ENCODE measurements at places on chromosomes 6 and 20.

DNA sequence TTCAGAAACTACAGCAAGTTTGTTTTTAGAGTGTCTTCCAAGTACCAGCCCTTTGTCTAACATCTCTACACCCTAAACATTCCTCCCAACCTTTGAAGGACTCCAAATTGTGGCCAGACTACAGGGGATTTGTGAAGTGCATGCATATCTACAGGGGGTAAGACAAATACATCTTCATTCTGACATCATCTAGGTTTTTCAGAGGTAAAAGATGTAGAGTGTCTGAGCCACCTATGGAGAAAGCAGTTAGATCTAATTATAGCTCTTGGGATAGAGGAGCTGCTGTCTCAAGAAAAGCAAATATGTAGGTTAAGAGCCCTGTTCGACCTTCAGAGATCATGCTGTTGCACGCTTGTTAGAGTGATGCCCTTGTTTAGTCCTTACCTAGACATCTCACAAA is 617.7 kb upstream of the AGPAT4 start:
- DNase-seq = no peak

DNA sequence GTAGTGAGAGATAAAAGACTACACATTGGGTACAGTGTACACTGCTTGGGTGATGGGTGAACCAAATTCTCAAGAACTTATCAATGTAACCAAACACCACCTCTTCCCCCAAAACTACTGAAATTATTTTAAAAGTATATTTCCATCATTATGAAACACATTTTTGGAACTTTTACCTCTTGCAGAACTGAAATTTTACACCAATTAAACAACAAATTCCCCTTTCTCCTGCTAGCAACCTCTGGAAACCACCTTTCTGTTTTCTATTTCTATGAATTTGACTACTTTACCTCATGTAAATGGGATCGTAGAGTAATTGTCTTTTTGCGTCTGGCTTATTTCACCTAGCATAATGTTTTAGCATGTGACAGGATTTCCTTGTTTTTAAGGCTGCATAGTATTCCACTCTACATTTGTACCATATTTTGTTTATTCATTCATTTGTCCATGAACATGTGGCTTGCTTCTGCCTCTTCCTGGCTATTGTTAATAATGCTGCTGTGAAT is 149.9 kb upstream of the PHACTR1 start:
- DNase-seq = no peak

DNA sequence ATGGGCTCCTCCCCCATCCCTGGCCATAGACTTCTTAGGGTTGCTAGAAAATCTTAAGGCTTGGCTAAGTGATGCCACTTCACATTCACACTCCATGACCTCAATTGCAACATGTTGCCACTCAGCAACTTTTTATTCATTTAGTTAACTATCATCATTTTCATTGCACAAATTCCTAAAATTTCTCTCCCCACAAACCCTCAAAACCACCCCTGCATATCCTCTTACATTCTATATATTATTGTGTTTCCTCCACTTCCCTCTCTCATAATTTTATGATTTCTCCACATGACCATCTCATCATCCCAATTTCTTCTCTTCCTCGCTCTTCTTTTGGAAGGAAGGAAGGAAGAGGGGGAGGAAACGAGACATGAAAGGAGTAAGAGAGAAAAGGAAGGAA is 436.0 kb downstream of the HACE1 start:
- DNase-seq = no peak

DNA sequence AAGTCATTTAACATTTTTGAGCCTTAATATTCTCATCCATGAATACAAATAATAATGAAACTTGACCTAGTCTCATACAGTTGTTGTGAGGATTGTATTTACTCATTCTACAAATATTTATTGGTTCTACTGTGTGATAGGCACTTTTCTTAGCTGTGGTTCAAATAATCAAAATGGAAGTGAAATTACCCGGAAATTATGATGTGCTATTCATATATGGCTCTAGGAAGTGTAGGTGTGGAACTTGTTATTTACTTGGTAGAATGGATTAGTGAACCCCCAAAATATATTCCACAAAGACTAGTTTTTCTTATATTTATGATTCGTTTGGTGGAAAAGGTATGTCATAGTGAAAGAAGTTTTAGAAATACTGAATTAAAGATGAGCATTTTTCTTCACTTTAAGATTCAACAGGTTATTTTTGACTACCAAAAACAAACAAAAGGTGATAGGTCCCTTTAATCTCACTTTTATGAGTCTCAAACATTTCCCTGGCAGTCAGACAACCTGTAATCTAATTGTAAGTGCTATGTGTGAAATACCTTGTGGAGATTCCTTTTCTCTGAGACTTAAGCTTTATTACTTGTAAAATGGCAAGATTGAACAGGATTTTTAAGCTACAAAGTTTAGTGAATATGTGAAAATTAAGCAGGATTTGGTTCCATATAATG is 77.8 kb downstream of the STXBP5 start:
- no peak for DNase-seq

DNA sequence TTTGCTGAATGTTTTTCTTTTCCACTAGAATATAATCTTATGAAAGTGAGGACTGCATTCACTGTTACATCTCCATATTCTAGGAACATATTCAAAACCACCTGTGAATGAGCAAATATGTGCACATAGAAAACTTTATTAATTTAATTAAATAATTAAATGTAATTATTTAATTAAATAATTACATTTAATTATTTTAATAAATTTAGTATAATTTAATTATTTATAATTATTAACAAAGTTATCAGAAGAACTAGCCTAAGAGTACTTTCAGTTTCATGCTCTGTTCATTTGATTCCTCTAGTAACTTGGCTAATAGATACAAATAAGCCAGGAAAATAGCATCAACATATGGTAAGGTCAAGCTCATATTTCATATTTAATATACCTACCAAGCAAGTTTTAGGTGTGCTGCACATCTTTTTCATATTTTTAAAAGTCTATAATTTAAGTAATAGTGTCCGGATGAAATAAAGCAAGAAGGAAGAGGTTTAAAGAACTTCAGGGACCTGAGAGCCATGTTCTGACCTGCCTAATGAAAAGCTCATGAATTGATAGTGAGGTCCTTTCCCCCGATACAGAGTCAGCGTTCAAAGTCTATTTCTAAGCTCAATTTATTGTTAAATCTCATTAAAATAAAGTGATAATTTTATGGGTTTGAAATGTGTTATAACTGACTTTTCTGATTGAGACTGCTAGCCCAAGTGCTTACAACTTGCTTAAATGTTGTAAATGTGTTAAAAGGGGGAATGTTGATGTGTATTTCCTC is 361.4 kb upstream of the FLRT3 start:
- no peak for DNase-seq

- no peak for DNase-seq
These were observed 126.7 kb upstream of the NEDD9 start for GRCh38 chr6:11358904-11359830.

DNA sequence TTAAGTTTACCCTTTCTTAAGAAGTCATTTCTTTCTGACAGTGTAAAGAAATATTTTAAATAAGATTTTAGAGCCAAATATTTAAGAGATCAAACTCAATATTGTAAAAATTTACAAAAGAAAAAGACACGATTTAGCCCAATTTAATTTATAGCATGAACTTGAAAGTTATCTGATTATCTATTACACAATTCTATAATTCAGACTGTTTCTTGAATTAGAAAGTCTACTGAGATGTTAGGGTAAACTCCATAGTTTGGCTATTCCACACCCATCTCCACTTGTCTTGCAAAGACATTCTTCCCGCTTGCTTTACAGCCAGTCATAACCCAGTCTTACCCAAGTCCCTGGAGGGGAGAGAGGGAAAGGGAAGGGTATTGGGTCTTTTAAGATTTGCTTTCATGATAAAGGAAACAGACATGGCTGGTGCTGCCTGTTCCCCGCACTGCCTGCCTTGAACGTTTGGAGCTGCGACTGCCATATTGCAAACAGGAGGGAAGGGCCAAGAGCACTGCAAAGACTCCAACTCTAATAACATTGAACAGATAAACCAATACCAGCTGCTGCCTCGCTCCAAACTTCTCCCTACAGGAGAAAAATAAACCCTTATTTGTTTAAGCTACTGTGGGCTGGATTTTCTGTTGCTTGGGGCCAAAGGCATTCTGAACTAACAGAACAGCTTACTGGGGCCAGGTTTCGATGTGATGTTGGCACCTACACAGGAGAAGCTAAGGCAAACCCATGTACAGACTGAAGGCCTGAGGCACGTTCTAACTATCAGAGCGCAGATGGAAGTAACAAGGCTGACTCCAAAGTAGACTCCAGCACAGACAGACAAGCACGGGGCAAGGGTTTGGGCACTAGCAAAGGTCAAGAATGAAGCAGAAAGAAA is 552.3 kb upstream of the JARID2 start:
- no peak for DNase-seq

DNA sequence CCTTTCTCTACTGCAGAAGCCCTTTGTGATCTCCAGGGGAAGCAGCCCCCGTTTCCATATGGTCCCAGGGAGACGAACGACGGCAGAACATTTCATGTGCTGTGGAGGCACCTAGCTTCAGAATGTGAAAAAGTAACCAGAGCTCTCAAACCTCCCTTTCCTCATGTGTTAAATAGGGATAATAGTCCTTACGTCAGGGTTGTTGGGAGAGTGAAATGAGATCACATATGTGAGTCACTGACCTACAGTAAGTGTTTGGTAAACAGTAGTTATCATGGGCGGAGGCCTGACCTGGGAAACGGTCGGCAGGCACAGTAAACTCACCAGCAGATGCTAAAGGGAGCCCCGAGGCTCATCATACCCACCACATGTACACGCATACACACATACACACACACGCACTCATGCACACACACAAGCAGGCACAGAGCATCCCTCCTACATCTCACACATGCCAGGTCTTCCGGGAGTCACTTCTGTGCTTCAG is 89.7 kb downstream of the LY86 start:
- DNase-seq = no peak

- no peak for DNase-seq
These were observed 23.9 kb downstream of the QKI start for GRCh38 chr6:163438298-163438939.

DNA sequence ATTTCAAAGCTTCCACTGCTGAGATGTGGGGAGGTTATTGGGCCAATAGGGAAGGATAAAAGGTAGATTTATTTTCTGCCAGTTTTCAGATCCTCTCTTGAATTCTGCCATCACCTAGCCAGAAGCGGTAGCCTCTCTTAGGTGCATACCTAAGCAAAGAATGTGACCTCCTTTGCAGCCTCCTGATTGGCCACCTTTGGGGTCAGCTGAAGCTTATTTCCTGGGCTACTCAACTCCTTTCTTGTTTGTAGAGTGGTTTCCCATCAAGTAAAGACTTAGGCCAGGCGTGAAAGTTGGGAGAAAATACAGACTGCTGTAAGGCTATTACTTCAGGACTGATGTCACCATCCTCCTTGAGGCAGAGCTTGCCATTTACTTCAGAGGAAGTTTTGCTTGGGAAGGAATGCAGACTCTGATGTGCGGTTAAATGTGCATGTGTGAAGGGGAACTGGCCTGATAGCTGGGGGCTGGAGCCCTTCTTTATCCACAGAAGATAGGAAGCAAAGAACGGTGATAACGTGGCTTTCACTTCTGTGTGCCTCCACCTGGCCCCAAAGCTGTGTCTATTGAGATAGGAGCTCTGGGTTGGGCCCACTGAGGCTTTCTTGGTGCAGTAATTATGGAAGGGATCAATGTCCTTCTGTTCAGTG is 70.1 kb downstream of the TRMT11 start:
- DNase-seq = no peak

GRCh38 chr6:125509477-125509876 is 207.7 kb upstream of the HDDC2 start:
- DNase-seq = no peak

GRCh38 chr20:32968478-32969241 is 35.6 kb downstream of the SUN5 start:
- DNase-seq = no peak

GRCh38 chr6:73984571-73985210 is 288.7 kb downstream of the CD109 start:
- DNase-seq = no peak

DNA sequence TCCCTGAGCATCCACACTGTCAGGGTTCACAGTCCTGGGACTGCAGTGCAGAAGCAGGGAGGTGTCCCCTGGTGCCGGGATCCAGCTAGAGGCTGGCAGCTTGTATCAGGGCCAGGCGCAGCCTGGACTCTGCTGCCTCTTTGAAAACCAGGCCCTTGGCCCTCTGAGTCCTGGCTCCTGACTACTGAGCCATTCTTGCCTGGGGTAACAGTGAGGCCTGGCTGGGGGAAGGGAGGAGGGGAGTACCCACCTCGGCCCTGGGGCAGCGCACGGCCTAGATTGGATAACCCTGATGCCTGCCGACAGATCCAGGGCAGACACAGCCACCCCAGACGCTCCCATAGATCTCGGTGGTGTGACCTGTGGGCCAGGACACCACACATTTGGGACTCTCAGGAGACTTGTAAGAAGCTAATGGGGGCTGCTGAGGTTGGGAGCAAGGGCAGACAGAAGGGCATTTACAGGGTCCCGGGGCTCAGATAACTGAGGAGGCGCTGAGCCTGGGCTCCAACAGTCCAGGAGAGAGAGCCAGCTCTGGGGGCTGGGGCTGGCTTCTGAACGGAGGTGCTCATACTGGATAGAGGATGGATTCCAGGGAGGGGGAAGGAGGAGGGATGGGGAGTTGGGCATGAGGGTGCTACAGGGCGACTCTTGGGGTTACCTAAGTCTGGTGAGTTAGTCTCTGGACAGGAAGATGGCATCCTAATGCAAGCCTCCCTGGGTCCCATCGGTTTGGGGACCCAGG is 30.5 kb downstream of the SPDEF start:
- DNase-seq = no peak

DNA sequence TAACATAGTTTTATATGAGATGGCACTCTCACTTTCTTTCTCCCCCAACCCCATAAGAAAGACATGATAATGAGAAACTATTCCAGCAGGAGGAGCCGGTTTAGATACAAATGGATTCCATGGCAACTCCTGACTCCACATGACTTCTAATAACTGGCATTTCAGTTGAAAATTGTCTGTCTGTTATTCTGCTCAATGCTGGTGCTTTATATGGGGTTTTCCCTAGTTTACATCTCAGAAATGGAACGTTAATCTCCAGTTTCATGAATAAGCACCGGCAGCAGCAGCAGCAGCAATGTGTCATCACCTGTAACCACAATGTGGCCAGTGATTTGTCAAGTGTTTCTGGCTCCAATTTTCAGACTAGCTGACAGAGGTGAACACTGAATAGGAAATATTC is 8.0 kb upstream of the SIM1 start:
- DNase-seq = no peak

DNA sequence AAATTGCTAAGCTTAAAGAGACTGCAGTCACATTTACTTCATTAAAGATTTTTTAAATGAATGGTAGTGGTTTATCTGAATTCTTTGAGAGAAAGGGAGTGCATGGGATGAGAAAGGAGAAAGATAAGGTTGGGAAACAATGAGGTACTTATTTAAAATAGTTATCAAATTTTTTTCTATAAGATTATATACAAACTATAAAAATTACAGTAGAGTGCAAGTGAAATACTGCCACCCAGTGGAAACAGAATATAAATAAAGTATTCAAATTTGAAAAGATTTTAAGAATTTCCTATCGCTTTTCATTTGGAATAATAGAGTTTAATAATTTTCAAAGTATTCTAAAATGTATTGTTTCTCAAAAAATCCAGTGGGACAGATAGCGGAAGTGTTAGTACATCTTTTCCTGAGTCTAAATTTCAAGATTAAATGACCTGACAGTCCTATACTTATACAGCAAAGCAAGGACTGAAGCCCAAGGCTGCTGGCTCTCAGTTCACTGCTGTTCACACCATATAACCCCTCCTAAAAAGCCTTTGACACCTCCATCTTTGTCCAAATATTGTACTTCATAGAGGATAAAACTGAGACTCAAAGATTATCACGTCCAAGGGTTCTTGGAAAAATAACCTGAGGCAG is 31.1 kb downstream of the EPM2A start:
- no peak for DNase-seq

GRCh38 chr20:57410398-57410920 is 19.3 kb downstream of the RBM38 start:
- no peak for DNase-seq
